Activated CD8-positive, alpha-beta memory T cell treated with anti-CD3 and anti-CD28 coated beads, Interleukin-2, amount 10 ng/mL, durations not matched to agents 7 days and 5 days (primary cell): ENCODE measurements at places on chromosomes 12 and 14.

DNA sequence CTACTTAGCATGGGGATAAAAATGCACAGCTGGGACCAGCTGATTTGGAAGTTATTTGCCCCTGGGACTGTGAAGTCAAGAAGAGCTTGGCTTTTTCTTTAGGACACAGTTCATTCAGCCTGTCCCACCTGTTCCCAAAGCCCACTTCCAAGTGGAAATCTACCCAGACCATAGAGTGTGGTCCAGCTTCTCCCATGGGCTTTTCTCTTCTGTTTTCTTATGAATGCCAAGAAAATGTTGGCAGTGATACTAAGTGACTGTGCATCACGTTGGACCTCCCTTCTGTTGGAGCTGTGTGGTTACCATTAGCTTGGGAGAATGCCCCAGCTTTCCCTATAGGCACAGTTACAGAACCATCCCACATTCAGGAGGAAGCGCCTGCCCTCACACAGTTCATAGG lies 89.4 kb downstream of the NT5DC3 start:
- DNase-seq: no peak

- no peak for DNase-seq
Measured at GRCh38 chr12:92369056-92369455, 223.4 kb upstream of the BTG1 start.

GRCh38 chr12:9975614-9976013 lies 4.4 kb downstream of the CLEC12A start:
- no peak for DNase-seq

- DNase-seq: no peak
Measured at GRCh38 chr14:84298663-84299195, 1231.2 kb upstream of the FLRT2 start.

GRCh38 chr14:89226801-89227495 lies 190.1 kb downstream of the FOXN3 start:
- DNase-seq: no peak

GRCh38 chr12:113207613-113208040 lies 13.6 kb upstream of the TPCN1 start:
- peak; percentile 59 for DNase-seq
